ENCODE measurements at places on chromosomes 6 and 20. TPM values are rescaled to one million over a fixed set of nuclear protein-coding genes. Genes with fewer than 3 reads are reported as not detected.
A peak's percentile ranks its signal among the peaks of the same experiment; 100 is the strongest.

GRCh38 chr6:22471132-22471690 is 98.2 kb upstream of the HDGFL1 start:
- no peak for DNase-seq
- H3K27me3 ChIP-seq = no peaks in the 10 kb centered on the region
- peaks cover 53% of the 10 kb centered on the region for H3K4me1 ChIP-seq
- peak overlapping the region; percentile 41 for H3K27ac ChIP-seq

DNA sequence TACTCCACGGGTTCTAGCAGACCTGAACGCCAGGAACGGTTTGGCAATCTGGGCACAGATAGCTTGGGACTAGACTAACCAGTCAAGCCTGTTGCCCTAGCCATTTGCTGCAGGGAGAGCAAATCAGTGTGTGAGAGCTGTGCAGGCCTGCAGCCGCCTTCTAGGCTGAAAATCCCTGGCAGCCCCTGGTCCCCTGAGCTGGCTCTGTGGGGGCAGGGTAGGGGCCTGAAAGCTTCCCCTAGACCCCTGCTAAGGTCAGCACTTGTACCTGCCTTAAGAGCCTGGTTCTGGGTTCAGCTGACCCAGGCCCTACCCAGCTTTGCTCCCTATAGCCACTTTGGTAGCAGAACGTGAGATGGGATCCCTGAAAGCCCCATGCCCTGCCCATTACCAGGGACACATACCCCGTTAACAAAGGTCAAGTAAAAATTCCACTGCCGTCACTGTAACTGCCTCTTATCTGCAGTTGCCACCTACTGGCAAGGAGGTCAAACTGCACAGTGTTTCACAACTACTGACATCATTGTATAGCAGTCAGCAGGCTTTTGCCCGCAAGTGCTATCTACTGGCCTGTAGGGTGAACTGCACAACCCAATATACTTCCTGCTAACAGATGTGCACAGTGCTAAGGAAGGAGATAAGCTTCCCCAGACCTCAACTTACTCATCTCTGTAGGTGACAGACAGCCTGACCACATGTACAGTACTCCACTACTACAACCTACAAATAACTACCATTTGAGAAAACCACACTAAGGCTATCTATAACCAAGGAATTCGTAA is 95.1 kb upstream of the OLIG3 start:
- no peak for DNase-seq
- no peak overlapping the region for H3K4me3 ChIP-seq
- H3K4me1 ChIP-seq = no peaks in the 10 kb centered on the region
- H3K27me3 ChIP-seq = no peaks in the 10 kb centered on the region
- H3K27ac ChIP-seq = no peak overlapping the region

GRCh38 chr20:12965212-12965869 is 43.4 kb upstream of the SPTLC3 start:
- DNase-seq = no peak
- peaks cover 2% of the 10 kb centered on the region for H3K36me3 ChIP-seq
- H3K4me1 ChIP-seq = peaks cover 36% of the 10 kb centered on the region
- no peaks in the 10 kb centered on the region for H3K27me3 ChIP-seq

GRCh38 chr20:54717983-54718382 is 242.6 kb downstream of the DOK5 start:
- DNase-seq = no peak
- no peaks in the 10 kb centered on the region for H3K4me1 ChIP-seq
- H3K27me3 ChIP-seq = peaks cover 26% of the 10 kb centered on the region
- no peaks in the 10 kb centered on the region for H3K36me3 ChIP-seq
- H3K4me3 ChIP-seq = no peak overlapping the region
- no peak overlapping the region for H3K27ac ChIP-seq

DNA sequence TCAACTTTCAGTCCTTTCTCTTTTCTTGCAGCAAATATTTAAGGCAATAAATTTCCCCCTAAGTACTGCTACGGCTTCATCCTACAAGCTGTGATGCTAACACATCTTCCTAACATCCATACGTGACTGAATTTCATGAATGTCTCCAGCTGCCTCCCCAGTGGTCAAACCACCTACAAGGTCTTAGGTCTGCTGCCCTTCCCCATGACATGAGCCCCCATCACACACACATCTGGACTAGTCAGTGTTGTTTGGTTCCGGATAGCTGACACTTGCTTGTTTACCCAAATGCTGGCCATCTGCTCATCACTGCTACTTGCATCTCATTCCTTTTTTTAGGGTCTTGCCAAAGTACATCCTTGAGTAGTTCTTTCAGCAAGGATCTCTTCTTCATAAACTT is 14.6 kb downstream of the RRBP1 start:
- no peak overlapping the region for H3K4me3 ChIP-seq
- H3K27me3 ChIP-seq = no peaks in the 10 kb centered on the region
- peaks cover 25% of the 10 kb centered on the region for H3K4me1 ChIP-seq
- peaks cover 5% of the 10 kb centered on the region for H3K36me3 ChIP-seq

DNA sequence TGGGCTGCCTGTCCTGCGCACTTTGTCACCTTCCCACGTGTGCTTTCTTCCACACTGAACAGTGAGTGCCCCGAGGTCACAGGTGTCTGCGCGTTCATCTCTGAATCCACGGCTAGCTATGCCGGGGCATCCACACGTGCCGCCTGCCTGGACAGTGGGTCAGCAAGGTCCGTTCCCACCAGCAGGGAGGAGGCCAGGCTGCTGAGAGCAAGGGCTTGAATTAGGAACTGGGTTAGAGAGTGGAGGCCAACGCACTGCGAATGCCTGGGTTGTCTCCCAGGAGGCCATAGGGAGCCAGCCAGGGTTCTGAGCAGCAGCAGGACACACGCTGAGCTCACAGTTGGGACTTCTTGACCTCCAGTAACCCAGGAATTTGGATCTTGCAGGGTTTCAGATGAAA is 248.1 kb downstream of the TAF4 start:
- DNase-seq = no peak
- peaks cover 6% of the 10 kb centered on the region for H3K27me3 ChIP-seq
- no peak overlapping the region for H3K4me3 ChIP-seq
- no peaks in the 10 kb centered on the region for H3K36me3 ChIP-seq
- H3K4me1 ChIP-seq = no peaks in the 10 kb centered on the region

GRCh38 chr20:57422254-57422653 is 31.1 kb downstream of the RBM38 start:
- no peaks in the 10 kb centered on the region for H3K36me3 ChIP-seq
- DNase-seq = no peak
- no peak overlapping the region for H3K27ac ChIP-seq
- H3K27me3 ChIP-seq = peaks cover 3% of the 10 kb centered on the region
- peaks cover 9% of the 10 kb centered on the region for H3K4me1 ChIP-seq

The SLPI gene
- total RNA-seq = not detected

The CLVS2 gene
- total RNA-seq = 0.11 TPM

The EPHA7 gene
- 12.4 TPM for total RNA-seq

The KIF25 gene
- 1.6 TPM for total RNA-seq

The HSPA12B gene
- 11.5 TPM for total RNA-seq

The OR2H1 gene
- not detected for total RNA-seq

Measured in mesothelial cell of epicardium (in vitro differentiated cells).